ENCODE measurements at places on chromosomes 3 and 15.
A peak's percentile ranks its signal among the peaks of the same experiment; 100 is the strongest.

- DNase-seq = no peak
Measured at GRCh38 chr15:64746356-64746755, 29.0 kb downstream of the RBPMS2 start.

- no peak for DNase-seq
Measured at GRCh38 chr3:118859950-118860349, 174.7 kb downstream of the IGSF11 start.

DNA sequence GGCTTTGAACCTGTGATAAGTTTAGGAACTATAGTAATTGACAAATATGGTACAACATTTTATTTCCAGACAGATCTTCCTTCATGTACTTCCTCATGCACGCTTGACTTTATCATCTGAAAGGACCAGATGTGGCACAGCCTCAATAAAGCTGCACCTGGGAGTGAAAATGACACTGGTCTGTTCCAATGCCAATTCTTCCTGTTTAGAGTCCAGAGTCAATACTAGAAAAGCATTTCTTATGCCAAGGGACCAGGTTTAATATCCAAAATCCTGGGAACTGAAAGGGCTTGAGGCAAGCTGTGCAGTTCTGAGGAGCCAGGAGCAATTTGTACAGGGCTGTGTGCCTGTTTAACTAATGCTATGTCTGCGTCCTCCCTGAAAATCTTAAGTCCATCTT lies 15.3 kb downstream of the DPH6 start:
- DNase-seq = no peak

- no peak for DNase-seq
Measured at GRCh38 chr3:141080431-141080830, 29.3 kb downstream of the SPSB4 start.

DNA sequence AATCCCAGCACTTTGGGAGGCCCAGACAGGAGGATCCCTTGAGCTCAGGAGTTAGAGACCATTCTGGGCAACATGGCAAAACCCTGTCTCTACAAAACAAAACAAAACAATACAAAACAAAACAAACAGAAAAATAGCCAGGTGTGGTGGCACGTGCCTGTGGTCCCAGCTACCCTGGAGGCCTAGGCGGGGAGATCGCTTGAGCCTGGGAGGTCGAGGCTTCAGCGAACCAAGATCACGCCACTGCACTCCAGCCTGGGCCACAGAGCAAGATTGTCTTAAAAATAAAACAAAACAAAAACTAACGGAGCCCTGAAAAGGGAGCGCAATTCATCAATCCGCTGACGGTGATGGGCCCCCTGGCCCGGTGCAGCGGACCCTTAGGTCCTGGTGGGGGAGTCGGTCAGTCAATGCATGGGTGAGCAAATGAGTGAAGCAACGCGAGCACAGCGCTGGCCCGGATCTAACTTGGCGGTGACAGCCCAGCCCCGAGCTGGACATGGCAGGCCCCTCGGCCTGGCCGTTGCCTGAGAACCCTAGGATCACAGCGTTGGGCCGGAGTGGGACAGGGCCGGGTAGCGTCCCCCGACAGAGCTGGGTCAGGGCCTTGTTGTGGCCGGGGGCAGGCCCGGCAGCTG lies 52.4 kb upstream of the BLM start:
- peak; percentile 9 for DNase-seq

DNA sequence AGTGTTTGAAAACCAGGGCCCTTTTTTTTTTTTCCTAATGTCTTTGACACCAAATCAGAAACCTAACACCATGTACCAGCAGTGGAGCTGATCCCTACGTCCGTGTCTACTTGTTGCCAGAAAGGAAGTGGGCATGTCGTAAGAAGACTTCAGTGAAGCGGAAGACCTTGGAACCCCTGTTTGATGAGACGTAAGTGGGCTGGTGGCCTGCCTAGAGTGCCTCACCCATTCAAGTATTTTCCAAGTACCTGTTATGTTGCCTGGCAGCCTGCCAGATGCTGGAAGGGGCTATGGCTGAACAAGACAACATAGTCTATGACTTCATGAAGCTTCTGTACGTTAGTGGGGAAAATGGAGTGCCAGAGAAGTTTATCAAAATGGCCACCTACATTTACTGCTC lies 39.7 kb downstream of the ESYT3 start:
- no peak for DNase-seq

- DNase-seq = no peak
Measured at GRCh38 chr15:43483297-43484128, 9.4 kb downstream of the TP53BP1 start.

- no peak for DNase-seq
Measured at GRCh38 chr15:40079456-40079855, 29.2 kb downstream of the BMF start.

GRCh38 chr15:73578026-73578425 lies 55.2 kb downstream of the NPTN start:
- DNase-seq = no peak

- no peak for DNase-seq
Measured at GRCh38 chr15:75107516-75107907, 84.1 kb downstream of the PPCDC start.

- no peak for DNase-seq
Measured at GRCh38 chr3:12898965-12899755, 57.8 kb upstream of the RPL32 start.

DNA sequence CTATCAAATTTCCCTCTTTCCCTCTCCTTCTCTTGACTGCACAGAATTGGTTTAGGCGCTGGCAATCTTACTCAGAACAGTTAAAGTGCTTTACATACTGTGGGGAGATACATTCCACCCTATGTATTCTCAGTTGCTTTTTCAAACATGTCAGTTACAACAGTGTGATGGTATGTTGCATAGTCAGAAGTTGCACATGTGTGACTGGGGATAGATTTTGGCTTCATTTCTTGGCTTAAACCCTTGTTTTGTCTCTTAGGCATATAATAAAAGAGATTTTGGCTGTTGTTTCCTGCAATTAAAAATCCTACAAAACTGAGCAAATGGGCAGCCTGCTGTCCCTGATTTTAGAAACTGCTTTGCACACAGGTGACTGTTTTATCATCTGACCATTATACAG lies 86.7 kb downstream of the PIK3R4 start:
- no peak for DNase-seq

- no peak for DNase-seq
Measured at GRCh38 chr3:8875836-8876235, 87.4 kb downstream of the RAD18 start.

GRCh38 chr3:156174229-156174847 lies 54.0 kb downstream of the KCNAB1 start:
- DNase-seq = peak; percentile 70

- DNase-seq = no peak
Measured at GRCh38 chr3:6531153-6531552, 329.8 kb upstream of the GRM7 start.

- no peak for DNase-seq
Measured at GRCh38 chr3:124967964-124968363, 33.4 kb upstream of the MUC13 start.

- no peak for DNase-seq
Measured at GRCh38 chr15:58582160-58582559, 150.4 kb downstream of the LIPC start.

GRCh38 chr3:42544492-42545283 lies 37.1 kb downstream of the SEC22C start:
- no peak for DNase-seq

- peak; percentile 21 for DNase-seq
Measured at GRCh38 chr3:70531063-70531657, 218.7 kb upstream of the MDFIC2 start.

DNA sequence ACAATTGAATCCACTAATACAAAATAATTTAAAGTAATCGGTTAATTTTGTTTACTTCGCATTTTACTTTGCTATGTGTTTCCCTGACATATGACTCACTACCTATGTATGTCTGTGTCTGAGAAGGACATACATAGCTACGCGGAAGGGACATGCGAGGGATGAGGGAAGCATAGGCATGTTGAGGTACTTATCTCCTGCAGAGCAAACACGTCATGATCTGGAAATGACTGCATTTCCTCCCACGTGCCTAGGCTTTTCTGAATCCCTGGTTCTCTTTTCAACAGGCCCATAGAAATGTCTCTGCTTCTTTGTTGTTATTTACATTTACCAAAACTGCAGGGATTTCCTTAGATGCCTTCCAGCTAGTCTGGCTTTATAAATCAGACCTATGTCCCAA lies 27.5 kb downstream of the ALCAM start:
- DNase-seq = no peak

GRCh38 chr3:175207361-175207760 lies 348.2 kb downstream of the NAALADL2 start:
- peak; percentile 2 for DNase-seq

GRCh38 chr3:28575100-28575745 lies 226.6 kb upstream of the AZI2 start:
- no peak for DNase-seq

DNA sequence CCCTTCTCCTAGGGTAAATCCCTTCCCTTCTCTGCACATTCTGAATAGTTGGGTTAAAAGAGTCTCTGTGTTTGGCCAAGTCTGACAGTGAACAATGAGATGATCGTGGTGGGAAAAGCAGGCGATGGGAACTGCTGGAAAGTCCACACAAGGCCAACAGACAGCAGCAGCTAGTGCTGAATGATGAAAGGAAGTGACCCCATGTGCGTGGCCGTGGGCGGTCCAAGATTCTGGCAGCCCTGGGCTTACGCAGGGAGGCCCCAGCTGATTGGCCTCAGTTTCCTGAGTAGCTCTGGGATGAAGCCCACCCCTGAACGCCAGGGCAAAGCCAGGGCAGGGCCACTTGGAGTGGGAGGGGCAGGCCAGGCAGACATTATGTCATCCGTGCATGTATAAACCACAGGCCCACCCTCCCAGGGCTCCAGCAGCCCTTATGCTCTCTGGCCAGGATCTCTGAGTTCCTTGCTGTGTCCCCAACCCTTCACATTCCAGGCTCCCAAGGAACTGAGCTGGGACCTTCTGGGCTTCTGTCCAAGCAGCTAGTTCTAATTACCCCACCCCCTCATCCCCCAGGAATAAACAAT lies 57.8 kb downstream of the CDC25A start:
- peak; percentile 83 for DNase-seq

GRCh38 chr3:14836049-14836468 lies 17.3 kb downstream of the FGD5 start:
- DNase-seq = no peak

GRCh38 chr3:52779011-52779836 lies 1.8 kb downstream of the ITIH1 start:
- DNase-seq = no peak

GRCh38 chr3:43104660-43105595 lies 951 bp downstream of the POMGNT2 start:
- DNase-seq = no peak

- no peak for DNase-seq
Measured at GRCh38 chr15:47843124-47843663, 125.9 kb downstream of the SEMA6D start.

- DNase-seq = no peak
Measured at GRCh38 chr3:2985479-2985878, 124.7 kb downstream of the IL5RA start.

DNA sequence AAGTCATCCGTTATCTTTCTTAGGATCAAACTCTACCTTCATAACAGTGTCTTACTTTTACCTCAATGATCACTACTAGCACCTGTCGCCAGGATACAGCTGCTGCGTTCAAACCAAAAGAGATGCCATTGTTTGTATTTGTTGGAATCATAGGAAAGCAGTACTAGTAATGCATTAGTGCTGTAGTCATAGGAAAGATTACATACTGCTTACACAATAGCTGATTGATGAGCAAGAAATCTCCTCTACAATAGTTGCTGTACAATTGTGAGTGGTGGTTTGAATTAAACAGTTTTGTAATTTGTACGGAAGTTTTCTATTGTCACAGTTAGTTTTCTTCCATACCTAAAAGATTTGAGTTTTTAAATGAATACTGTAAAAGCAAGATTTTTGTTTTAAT lies 21.4 kb downstream of the ACAP2 start:
- DNase-seq = no peak

DNA sequence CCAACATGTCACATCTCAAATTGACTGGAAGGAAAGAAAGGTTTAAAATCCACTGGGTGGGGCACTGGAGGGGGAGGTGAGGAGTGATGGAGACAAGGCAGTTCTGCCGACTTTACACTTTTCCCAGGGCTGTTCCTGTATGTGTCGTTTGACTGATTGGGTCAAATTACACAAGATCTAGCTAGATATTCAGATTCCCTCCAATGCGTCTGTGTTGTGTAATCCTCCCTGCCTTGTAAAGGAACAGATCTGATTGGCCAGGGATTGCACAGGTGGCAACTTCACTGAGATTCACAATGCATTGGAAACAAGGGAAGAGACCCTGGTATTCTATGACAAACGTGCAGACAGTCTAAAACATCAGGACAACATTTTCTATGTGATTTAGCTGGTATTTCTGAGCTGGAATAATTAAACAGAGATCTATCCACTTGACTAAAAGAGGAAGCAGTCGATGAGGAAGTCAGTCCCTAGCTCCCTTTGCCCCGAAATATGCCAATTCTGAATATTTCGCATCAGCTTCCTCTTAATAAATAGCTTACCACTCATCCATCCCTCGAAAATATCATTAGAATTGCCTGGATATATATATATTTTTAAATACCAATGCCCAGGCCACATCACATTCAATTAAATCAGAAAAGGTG lies 312.9 kb downstream of the RORA start:
- DNase-seq = peak; percentile 30

DNA sequence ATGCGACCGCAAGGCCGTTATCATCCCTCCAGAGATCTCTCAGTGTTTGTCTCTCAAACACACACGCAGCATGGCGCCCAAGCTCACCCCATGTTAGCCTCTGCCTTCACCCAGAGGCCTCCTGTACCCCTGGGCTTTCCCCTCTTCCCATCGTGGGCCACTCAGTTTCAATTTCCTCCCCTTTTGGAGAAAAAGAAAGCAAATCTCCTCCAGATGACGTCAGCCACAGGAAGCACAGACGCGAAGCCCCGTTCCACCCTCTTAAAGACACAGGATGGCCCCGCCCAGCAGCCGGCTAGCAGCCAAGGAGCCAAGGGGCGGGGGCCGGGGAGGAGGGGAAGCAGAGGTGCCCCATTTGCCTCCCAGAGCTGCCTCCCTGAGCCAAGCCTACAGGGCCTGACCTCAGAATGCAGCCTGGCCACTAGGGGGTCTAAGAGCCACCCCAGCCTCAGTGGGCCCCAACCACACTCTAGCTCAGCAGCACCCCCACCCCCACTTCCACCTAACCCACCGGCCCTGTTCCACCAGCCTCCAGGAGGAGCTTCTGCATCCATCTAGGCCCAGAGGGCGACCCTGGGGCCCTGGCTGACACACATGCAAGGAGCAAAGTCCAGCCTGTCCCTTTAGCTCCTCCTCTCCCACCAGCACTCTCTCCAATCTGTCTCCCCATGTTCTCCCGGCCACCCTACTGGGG lies 26.5 kb downstream of the ATRIP start:
- peak; percentile 84 for DNase-seq

DNA sequence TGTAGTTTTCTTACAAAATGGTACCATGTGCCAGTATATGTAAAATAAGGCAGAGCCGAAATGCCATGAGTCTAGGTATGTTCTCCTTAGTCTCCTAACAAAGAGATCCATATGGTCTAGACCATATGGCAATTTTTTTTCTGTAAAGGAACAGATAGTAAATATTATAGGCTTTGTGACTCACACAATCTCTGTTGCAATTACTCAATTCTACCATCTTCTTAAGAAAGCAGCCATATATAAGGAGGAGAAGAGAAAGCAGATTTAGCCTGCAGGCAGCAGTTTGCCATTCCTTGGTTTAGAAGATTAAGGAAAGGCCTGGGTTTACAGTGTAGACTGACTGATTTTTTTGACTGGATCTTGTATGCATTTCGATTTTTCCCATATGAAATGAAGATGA lies 16.3 kb upstream of the BBX start:
- no peak for DNase-seq
